Activated CD8-positive, alpha-beta memory T cell treated with anti-CD3 and anti-CD28 coated beads for 1 hour (primary cell): ENCODE measurements at places on chromosomes 4 and X.
A peak's percentile ranks its signal among the peaks of the same experiment; 100 is the strongest.

DNA sequence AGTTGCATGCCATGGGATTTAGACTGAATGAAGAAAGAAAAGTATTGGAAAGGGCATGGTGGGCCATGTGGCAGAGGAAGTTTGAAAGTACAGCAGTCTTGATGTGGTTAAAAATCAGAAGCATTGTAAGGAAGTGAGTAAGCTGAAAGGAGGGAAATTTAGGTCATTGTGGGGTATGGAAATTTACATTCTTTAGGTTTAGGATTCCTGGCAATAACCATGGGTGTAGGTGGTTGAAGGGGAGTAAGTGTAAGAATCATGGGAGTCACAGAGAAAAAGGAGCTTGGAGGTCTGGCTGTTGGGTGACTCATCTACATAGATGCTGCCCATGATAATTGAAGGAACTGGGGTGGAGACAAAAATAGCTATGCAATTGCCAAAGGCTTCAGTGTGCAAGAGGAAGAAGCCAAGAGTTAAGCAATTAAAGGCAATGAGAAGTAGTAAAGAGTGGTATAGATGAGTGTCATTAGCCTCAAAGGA lies 243.8 kb upstream of the LDB2 start:
- DNase-seq, result no peak

GRCh38 chrX:102840871-102841705 lies 96.0 kb upstream of the RAB40AL start:
- no peak for DNase-seq

DNA sequence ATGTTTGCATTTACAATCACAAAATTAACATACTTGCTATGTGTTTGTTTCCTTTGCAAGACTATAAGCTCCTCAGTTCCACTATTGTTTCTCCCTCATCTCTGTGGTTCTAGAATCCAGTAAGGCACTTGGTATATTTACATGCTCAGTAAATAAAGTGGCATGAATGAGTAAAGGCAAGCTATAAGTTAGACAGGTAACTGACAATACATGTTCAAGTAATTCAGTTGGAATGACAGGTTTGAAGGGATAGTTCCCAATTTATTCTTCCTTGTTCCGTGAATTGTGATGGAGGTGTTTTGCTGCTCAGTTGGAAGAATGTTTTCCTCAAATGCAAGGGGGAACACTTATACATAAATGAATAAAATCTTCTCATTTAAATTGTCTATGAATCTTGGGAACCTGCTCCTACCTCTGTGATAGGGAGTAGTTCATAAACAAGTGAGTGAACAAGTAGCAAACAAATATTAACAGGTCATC lies 54.1 kb upstream of the DHX15 start:
- DNase-seq, result no peak

- DNase-seq, result no peak
Measured at GRCh38 chr4:19776929-19777328, 474.8 kb upstream of the SLIT2 start.

DNA sequence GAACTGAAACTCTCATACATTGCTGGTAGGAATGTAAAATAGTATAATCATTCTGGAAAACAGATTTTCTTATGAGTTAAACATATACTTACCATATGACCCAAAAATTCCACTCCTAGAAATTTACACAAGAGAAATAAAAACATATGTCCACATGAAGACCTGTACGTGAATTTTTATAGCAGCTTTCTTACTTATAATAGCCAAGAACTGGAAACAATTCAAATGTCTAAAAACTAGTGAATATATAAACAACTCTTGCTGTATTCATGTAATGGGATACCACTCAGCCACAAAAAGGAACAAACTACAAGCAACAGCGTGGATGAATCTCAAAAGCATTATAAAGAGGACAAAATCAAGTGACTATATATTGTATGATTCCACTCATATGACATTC lies 27.5 kb downstream of the TMEM156 start:
- DNase-seq, result no peak

- no peak for DNase-seq
Measured at GRCh38 chrX:77398330-77398954, 48.7 kb upstream of the FGF16 start.

DNA sequence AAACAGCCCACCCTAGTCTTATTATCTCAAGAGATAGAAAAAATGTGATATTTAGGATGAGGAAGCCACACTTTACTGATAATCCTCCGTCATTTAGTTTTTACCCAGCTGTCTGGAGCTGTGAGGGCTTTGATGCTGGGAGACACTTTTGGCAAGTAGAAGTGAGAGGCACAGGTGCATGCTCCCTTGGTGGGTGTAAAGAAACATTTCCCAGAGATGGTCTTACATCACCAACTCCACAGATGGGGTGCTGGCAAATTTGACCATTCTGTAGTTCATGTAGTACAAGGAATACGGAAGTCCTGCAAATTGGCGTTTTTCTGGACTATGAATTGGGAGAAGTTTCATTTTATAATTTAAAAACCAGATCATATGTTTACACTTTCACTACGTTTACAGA lies 28.5 kb downstream of the TRIM61 start:
- no peak for DNase-seq

GRCh38 chr4:5881340-5881739 lies 11.5 kb downstream of the CRMP1 start:
- DNase-seq, result no peak

DNA sequence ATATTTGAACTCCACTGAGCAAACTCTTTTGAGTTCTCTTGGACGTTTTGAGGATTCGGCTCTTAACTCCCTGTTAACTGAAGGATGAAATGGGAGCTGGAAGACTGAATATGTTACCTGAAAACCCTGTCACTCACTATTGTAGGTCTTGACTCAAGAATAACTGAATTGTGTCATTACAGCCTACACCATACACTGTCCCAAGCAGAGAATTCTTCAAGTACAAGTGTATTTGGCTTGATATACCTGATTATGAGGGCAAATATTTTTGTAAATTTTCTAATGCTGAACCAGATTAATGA lies 276.1 kb downstream of the CFAP299 start:
- DNase-seq, result no peak

- DNase-seq, result no peak
Measured at GRCh38 chrX:37787423-37787869, 7.6 kb downstream of the CYBB start.

GRCh38 chr4:172553216-172553615 lies 615.4 kb upstream of the GALNT7 start:
- no peak for DNase-seq

GRCh38 chr4:81769244-81769643 lies 297.5 kb upstream of the RASGEF1B start:
- no peak for DNase-seq

- no peak for DNase-seq
Measured at GRCh38 chrX:153642655-153643430, 4.2 kb upstream of the DUSP9 start.

GRCh38 chr4:150579551-150580234 lies 2.3 kb upstream of the MAB21L2 start:
- no peak for DNase-seq

- DNase-seq, result no peak
Measured at GRCh38 chr4:169616846-169617245, 3.5 kb upstream of the CLCN3 start.

GRCh38 chr4:142121448-142122350 lies 485.3 kb downstream of the IL15 start:
- DNase-seq, result no peak

DNA sequence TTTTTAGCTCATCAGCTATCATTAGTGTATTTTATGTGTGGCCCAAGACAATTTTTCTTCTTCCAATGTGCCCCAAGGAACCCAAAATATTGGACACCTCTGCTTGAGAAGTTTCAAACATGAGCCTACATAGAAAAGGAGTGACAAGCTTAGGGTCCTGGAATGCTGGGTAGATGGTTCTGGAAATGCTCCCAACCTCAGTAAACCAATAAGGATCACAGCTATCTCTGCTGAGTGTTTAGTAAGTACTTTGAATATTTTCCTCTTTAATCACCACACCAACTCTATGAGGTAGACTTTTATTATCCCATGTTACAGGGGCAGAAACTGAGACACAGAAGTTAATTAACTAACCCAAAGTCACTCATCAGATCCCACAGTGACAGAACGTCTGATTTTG lies 164.9 kb upstream of the KLF3 start:
- DNase-seq, result no peak

GRCh38 chr4:124331781-124332180 lies 380.8 kb downstream of the ANKRD50 start:
- DNase-seq, result no peak

- no peak for DNase-seq
Measured at GRCh38 chr4:124861761-124862160, 149.2 kb upstream of the ANKRD50 start.

DNA sequence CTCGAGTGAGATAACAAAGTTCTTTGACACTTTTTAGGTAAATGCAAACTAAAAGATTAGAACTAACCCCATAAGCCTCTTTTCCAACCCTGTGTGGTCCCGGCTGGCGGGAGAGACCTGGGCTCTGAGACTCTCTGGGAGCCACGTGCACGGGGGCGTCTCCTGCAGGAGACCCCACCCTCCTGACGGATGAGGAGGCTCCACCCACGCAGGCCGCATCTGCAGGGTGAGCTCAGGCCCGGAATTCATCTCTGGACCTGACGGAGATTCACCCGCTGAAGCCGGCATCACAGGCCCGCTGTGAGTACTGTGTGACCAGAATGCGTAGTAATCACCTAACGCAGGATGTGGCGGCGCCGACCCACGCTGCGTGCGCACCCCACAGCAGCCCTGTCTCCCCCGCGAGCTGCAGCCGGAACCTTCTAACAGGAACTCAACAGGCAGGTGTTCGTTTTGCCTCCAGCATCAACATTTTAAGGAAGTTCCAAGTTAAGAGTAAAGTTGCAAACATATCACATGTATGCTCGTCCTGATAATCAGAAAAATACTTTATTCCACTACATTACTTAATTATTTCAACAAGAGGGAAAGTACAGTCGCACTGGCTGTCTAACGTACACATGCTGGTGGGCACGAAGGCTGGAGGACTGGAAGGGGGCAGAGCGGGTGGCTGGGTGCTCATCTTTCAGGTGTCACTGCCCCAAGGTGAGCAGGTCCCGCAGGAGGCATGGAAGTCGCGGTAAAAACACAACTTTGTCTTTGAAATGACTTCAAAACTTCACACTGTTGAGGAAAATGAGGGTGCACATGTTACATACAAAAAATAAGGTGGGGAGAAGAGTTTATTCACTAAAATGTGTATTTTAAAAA lies 44.5 kb downstream of the FGFRL1 start:
- peak; percentile 65 for DNase-seq

DNA sequence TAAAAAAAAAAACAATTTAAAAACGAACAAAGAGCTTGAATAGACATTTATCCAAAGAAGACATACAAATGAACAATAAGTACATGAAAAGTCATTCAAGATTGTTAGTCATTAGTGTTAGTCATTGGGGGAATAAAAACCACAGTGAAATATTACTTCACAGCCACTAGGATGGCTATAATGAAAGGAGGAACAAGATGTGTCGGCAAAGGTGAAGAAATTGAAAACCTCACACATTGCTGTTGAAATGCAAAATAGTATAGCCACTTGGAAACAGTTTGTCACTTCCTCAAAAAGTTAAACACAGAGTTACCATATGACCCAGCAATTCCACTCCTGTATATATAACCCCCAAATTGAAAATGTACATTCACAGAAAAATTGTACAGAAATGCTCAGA lies 45.2 kb upstream of the SLC39A8 start:
- no peak for DNase-seq
